M059J (cell line): ENCODE measurements at places on chromosomes 7 and 10. TPM values are rescaled to one million over a fixed set of nuclear protein-coding genes. Genes with fewer than 3 reads are reported as not detected.
A peak's percentile ranks its signal among the peaks of the same experiment; 100 is the strongest.

The SLC26A3 gene
- total RNA-seq: not detected in 2 replicates

The INMT gene
- total RNA-seq: 0.22 TPM in 1 of 2 replicates, not detected in the other

DNA sequence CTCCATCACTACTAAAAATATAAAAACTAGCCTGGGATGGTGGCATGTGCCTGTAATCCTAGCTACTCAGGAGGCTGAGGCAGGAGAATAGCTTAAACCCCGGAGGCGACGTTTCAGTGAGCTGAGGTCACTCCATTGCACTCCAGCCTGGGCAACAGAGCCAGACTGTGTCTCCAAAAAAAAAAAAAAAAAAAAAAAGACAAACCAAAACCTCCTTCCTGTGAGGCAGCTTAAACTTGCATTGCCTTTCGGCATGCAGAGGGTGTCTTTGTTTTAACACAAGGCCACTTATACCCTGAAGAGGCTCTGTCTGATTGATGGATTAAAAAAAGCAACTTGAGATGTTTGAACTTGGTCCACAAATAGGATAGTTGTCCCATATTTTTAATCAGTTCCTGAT lies 128.4 kb upstream of the RSU1 start:
- peak; percentile 71 for DNase-seq

The SPDYE16 gene
- 0.17 and 0.22 TPM in 2 replicates for total RNA-seq

DNA sequence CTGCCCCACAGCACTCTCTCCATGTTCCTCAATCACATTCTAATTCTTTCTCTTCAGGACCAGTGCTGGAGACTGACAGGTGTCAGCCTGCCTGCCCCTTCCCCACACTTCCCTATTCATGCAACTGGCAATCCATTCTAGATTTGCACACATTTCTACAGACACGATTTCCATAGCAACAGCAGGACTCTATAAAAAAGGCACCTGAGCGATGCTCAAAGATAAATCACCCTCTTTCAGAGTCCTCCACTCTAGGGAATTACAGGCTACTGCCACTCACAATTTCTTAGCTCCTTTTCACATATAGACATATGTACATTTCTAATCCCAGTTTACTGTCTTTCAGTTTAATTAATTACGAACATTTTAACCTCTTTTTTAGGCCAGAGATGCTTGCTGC lies 118.1 kb upstream of the ANKRD1 start:
- DNase-seq: no peak

The CALY gene
- total RNA-seq: not detected in 2 replicates

The R3HCC1L gene
- 8.9 and 14.1 TPM in 2 replicates for total RNA-seq

DNA sequence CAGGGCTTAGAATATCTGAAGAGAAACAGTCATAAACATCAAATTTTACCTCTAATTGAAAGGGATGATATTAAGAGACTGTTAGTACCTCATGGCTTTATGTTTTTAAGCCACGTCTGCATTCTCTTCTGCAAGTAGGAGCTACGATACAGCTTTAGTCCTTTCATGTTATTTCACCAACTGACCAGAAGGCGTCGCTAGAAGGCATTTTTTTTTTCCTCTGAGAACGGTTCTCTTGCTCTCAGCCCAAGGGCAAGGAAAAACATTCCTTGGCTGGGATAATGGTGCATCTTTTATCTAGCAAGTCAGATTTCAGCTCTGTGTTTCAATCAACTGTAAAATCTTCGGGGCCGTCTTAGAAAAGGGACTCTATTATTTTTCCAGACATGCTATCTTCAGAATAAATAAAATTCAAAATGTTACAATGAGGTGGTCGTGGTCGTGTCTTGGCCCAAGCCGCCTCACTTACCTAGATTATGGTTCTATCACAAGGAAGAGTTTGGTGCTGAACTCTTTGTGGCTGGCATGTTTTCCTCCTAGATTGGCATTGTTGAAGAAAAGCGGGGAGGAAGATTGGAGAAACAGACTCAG lies 41.6 kb upstream of the LYZL2 start:
- DNase-seq: peak; percentile 58

GRCh38 chr7:30694218-30694745 lies 12.0 kb upstream of the CRHR2 start:
- DNase-seq: no peak

GRCh38 chr7:69791739-69792138 lies 193.5 kb downstream of the AUTS2 start:
- DNase-seq: no peak

DNA sequence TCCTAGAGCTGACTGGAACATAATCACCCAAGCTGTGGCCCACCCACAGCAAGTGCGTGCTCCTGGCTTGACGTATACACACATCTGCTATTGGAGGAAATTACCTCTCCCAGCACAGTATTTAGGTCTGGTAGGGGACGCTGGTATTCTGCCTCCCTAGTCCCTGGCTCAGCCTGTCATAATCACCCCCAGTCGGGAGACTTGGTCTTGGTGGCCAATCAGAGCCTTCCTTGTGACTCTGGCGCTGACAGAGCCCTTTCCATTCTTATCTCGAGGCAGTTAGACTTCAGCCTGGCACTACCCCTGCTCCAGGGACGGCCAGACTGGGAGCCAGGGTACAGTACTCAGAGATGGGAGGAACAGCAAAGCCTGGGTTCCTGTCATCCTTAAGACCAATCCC lies 14.3 kb upstream of the PRKAG2 start:
- DNase-seq: no peak

- DNase-seq: no peak
Measured at GRCh38 chr10:96688789-96689188, 31.5 kb downstream of the PIK3AP1 start.

DNA sequence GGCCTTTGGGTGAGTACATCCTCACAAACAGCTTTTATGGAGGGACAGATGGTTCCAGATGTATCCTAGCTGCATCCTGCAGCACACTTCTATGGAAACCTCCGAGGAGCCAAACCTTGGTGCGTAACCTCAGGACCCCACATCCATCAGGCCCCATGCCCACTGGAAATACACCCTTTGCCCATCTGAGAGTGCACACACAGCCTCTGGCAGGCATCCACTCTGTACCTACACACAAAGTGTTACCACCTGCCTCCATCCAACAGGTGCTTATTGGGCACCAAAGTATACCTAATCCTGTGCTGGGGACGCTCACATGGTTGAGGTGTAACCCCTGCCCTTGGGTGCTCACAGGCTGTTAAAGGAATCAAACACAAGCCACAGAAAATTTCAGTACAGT lies 117.9 kb downstream of the ADCY1 start:
- DNase-seq: no peak

The GBX1 gene
- not detected in 2 replicates for total RNA-seq

- DNase-seq: no peak
Measured at GRCh38 chr7:14389595-14389994, 400.1 kb upstream of the ETV1 start.

DNA sequence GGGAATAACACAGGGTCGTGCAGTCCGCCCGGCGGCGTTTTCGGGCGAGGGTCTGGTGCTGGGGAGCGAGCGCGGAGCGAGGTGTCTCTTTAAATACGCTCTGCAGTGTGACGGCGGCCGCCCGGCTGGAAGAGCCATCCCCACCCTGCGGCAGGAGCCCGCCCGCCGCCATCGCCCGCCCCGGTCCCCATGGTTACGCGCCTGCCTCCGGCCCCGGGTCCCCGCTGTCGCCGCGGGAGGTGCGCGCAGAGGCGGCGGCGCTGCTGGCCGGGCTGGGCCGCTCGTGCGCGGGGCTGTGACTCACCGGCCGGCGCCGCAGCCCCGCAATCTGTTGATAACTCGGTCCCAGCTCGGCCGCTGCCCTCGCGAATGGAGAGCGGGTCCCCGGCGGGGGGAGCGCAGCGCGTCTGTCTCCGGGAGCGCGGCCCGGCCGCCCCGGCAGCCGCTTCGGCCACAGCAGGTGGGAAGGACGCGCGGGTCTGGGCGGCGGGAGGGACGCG lies at the start of gene ADGRA1:
Gene ADGRA1 (plus strand): TSS at position 246 of the 500 bp plus-strand sequence. CDS start 986 bp downstream, outside the sequence.
- DNase-seq: no peak

The OR2A2 gene
- not detected in 2 replicates for total RNA-seq

- DNase-seq: no peak
Measured at GRCh38 chr7:3832199-3832598, 531.1 kb downstream of the SDK1 start.

DNA sequence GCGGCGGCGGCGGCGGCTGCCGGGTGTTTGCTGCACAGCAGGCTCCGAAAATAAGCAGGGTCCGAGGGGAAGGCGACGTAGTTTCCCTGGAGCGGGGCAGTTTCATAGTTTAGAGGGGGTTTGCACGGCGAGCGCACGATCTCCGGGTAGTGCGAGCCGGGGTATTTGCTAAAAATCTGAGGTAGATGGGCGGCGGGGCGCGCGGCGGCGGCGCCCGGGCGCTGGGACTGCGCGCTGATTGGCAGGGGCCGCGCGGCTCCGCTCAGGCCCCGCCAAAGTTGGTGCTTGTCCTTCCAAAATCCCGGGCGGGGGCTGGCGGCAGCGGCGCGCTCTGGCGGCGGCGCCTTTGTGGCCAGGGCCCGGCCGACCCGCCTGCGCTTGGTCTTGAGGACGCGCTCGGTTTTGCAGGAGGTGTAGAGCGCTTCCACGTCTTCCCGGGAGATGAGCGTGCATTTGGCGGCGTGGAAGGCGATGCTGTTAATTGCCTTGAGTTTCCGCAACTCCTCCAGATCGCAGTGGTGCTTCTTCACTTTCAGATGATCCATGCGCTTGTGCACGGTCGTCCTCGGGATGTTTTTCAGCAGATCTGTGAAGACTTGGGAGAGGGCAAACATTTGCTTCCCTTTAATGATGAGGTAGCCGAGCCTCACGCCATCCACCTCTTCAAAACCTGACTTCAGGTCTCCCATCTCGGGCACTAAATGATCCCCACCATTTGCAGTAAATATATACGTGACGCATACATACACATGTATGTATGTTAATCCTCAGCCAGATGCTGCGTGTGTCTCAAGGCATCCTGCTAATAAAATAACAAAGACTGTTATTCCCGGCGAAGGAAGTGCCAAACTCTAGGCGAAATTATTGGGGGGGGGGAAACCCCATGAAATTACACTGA lies 8.1 kb downstream of the SKIDA1 start:
- peak; percentile 58 for DNase-seq

- no peak for DNase-seq
Measured at GRCh38 chr7:103101543-103101942, 26.6 kb downstream of the ARMC10 start.

DNA sequence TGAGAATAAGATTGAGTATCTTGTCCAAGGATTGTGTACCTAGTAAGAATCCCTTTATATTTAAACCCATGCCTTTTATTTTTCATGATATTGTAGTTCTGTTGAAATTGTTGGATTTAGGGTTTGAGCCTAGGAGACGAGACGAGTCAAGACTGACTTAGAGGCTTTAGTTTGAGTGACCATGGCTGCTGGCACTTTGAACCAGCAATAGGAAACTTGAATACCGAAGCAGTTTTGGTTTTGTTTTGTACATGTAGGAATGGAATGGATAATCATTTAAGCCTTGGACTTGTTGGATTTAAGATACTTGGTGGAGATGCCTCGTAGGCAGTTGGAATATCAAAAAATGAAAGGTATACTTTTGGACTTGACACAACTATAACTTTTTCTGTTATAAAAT lies 229.0 kb downstream of the BICC1 start:
- no peak for DNase-seq

The LIPF gene
- total RNA-seq: not detected in 2 replicates

The CALML5 gene
- total RNA-seq: not detected in 2 replicates

GRCh38 chr10:111478651-111479050 lies 401.8 kb downstream of the ADRA2A start:
- DNase-seq: no peak

DNA sequence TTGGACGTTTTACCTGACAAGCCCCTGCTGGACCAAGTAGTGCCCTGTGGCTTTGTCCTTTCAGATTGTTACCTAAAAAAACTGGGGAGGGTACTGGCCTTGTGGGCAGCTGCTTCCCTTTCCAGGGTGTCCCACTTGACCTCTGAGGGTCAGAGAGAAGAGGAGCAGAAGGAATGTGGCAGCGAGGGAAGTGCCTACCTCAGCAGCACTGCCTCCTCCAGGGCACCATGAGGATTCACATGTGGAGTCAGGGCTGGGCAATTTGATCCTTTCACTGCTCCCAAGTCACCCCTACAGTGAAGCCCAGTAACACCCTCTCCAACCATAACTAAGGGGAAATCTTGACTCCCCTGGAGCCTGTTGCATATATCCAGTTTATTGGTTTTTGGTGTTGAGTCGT lies 64.6 kb downstream of the ITGB1 start:
- DNase-seq: peak; percentile 17

DNA sequence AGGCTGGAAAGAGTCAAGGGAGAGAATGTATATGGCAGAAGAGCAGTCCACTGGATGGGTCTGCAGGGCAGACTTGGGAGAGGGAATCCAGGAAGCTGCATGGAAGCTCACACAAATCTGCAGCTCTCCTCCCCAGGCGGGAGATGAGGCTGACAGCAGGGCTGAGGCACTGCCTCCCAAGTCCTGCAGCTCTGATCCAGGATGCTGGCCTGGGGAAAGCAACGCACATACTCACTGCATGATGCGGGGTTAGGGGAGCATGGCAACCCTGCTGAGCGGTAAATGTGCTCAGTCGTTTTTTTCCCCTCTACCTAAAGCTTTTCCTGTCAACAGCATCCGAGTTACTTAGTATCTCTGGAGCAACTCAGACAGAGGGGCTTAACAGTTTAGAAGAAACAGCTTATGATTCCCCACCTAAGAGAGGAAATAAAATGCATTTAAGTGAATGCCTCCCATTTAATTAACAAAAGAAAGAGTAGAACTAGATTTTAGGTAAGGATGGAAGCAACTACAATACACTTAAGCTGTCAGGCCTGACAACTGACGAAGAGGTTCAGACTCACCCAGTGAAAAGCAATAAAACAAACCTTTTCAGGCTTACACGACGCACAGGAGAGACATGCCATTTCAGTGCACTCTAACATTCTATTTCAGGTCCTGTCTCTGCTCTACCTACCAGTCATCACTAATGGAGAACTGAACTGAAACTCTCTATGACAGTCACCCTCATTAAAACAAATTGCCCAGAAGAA lies 37.0 kb downstream of the CHCHD3 start:
- DNase-seq: no peak

The SMC3 gene
- 30.1 and 39.3 TPM in 2 replicates for total RNA-seq

The RSU1 gene
- 73.1 and 77.5 TPM in 2 replicates for total RNA-seq

DNA sequence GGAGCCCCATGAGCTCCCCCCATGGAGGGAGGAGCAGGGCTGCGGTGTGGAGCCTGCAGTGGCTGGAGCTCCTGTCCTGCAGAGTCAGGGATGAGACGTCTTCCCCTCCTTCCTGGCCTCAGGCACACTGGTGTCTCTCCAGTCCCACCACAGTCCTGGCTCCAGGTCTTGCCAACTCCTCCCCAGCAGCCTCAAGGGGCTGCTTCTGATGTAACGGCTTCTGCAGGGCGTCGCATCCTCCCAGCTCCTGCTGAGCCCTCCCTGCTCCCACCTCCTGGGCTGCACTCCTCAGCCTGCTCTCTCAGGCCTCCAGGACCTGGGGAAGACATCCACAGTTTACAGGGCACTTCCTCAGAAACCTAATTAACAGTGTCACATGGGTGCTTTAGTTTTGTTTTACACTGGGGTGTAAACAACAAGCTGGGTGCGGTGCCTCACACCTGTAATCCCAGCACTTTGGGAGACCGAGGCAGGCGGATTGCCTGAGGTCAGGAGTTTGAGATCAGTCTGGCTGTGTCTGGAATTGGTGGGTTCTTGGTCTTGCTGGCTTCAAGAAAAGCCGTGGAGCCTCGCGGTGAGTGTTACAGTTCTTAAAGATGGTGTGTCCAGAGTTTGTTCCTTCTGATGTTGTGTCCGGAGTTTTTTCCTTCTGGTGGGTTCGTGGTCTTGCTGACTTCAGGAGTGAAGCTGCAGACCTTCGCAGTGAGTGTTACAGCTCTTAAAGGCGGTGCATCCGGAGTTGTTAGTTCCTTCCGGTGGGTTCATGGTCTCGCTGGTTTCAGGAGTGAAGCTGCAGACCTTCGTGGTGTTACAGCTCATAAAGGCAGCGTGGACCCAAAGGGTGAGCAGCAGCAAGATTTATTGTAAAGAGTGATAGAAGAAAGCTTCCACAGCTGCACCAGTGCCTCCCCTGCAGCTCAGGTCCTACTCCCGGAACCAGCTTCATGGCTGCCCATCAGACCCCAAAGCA lies 95.0 kb downstream of the PAXIP1 start:
- DNase-seq: no peak

GRCh38 chr7:1366801-1367405 lies 92.4 kb downstream of the MICALL2 start:
- no peak for DNase-seq
